Fibroblast of skin of scalp (primary cell): ENCODE measurements at places on chromosomes 7 and 10.

- DNase-seq, result no peak
Observed at GRCh38 chr7:83559887-83560286, 89.1 kb downstream of the SEMA3E start.

GRCh38 chr7:76220185-76221057 is 18.7 kb downstream of the SRRM3 start:
- DNase-seq, result peak; percentile 38

- peak; percentile 1 for DNase-seq
Observed at GRCh38 chr10:45160271-45160670, 155.1 kb downstream of the OR13A1 start.

DNA sequence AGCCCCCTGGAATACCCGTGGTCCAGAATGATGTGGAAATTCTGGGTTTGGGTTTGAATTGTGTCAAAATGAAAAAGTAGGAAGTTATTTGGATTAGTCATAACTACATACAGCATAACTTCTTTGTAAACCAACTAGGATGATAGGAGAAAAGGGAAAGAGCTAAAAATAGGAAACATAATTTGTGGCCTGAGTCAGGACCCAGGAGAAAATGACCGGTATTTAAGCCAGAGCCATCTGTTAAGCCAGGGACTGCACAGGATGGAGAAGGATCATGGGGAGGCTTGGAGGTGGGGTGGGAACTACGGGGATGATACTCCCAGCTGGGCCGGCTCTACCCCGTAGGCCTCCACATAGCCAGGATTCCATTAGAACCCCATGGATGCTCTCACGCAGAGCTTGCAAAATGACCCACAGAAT is 98.6 kb downstream of the MYOF start:
- peak; percentile 99 for DNase-seq

DNA sequence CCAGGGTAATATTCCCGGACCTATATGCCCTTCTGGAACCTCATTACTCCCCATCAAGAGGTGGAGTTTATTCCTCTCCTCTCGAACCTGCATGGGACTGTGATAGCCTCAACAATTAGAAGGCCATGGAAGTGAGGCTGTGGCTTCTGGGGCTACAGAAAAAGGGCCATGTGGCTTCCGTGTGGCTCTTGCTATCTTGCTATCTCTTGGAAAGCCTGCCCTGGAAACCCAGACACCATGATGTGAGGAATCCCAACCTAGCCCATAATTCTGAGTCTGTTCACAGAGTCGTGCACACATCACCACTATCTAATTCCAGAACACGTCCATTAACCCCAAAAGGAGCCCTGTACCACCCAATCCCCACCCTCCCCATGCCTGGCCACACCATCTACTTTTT is 20.8 kb upstream of the SH3PXD2A start:
- DNase-seq, result no peak

DNA sequence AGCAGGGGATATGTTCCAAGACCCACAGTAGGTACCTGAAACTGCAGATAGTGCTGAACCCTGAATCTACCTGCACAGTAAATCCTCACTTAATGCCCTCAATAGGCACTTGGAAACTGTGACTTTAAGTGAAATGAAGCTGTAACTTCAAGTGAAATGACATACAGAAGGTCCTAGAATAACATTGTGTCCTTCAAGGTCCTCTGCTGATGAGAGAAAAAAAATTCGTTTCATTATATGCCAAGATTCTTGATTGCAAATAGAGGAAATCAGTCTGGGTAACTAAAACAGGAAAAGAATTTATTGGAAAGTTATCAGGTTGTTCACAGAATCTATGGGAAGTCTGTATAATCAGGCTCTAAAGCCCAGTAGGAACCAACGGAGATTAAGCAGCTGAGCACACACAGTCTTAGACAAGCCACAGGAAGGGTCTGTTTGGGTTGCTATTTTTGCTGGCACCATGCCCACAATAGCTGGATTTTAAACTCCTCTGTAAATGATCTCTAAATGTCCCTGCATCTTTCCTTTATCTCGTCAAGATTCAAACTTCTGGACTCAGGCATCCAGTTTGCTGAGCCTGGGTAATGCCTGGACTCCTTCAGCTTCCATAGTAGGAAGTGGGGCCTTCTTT is 57.5 kb downstream of the EXOC4 start:
- peak; percentile 29 for DNase-seq

GRCh38 chr10:126407831-126408230 is 19.6 kb upstream of the ADAM12 start:
- no peak for DNase-seq

DNA sequence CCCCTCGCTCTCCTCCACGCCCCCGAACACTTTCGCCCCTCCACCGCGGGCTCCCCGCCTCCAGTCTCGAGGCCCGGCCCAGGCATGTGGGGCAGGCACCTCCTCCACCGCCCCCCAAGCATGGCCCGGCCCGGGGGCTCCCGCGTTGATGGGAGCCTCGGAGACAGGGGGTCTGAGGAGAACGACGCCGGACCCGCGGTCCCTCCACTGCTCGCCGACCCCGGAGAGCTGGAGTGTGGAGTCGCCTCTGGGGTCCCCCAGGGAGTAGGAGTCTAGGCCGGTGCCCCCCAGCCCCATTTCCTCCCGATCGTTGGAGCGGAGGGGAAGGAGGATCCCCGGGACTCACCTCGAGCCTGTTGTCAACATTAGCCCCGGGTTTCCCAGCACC is 206 bp downstream of the UPF2 start:
- peak; percentile 20 for DNase-seq

DNA sequence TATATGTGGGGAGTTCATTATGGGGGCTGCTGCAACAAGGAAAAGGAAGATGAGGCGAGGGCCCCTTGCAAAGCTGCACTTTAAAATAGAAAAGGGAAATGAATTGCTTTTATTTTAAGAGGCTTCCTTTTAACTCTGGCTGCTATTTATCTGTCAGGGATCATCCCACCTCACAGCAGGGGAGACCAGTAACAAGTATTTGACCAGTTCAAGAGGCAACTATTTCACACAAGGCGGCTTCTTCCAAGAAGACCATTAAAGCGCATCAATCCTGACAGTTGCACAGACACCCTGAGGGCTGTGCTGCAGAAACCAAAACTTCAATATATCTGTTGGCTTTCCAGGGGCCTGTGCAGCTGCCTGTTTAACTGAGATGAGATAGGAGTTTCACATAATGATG is 1009.2 kb downstream of the SORCS3 start:
- no peak for DNase-seq

GRCh38 chr10:103816431-103816830 is 38.9 kb downstream of the SH3PXD2A start:
- DNase-seq, result no peak

GRCh38 chr10:5163487-5163886 is 21.5 kb downstream of the AKR1C8 start:
- DNase-seq, result no peak

GRCh38 chr10:92747600-92747999 is 57.8 kb downstream of the HHEX start:
- no peak for DNase-seq

DNA sequence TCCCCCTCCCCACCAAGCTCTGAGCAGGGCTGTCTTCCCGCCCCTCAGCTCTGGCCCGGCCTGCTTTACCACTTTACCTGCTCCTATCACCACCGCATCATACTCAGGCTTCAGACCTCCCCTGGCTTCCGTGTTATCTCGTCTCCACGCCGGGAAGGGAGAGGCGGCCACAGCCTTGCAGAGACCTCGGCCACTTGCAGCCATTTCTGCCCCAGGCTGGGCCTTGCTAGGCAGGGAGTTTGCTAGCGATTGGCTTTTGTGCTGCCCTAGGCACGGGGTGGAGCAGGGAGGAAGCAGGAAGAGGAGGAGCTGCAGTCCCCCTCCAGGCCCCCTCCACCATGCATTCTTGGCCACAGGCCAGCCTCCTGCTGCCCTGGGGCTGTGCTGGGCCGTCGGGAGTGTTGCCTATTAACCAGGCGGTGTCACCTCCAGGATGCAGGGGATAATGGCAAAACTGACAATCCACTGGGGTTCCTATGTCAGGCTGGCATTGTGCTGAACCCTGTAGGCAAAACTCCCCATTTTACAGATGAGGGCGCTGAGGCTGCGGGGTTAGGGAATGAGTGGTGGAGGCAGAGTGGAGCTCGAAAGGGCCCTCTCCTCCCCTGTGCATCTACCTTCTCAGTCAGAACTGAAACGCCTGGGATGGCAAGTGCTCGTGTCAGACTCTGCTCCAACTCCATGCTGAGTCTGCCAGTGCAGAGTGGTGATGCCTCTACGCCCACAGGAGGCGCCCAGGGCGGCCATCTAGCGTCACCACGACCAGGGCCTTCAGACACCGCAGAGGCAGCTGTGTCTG is at the start of gene PYROXD2:
Gene PYROXD2 (minus strand): TSS at position 251 of the 799 bp plus-strand sequence. CDS start 47 bp downstream, at position 204.
- peak; percentile 97 for DNase-seq

GRCh38 chr7:95916573-95917297 is 144.4 kb downstream of the DYNC1I1 start:
- DNase-seq, result peak; percentile 68

DNA sequence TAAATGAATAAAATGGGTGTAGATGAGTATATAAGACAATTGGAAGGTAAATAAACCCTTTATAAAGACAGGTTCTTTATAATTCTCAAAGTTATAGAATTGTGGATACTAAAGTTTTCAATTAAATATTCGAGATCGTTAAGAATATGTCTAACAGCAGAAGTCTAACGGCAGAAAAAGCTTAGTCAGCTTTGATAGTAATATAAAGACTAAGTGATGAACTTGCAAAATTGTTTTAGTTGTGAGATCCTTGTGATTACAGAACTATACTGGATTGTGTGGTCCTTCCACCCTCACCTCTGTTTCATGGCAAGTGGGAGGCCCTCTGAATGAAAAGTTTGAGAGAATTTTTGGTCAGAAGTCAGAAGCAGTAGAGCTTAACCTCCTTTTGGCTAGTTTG is 2.3 kb downstream of the THNSL1 start:
- no peak for DNase-seq

GRCh38 chr7:112410092-112410491 is 40.2 kb upstream of the IFRD1 start:
- DNase-seq, result peak; percentile 50

GRCh38 chr7:100865938-100866728 is 1.1 kb upstream of the TRIP6 start:
- DNase-seq, result peak; percentile 40

DNA sequence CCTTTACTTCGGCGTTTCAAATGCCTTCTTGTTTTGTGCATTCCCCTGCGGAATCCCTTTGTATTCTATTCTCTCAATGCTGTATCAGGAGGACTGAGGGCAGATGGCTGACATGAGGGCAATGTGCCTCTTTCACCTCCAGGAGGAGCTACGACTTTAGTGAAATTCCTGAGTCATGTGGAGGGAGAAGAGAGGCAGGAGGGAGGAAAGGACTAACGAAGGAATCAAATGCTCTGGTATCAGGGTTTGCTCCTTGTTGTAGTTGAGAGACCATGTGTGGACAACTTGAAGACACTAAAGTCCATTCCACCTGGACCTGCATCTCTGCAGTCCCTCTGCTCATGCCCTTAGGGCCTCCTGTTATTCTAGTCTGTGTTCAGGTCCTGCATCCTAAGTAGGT is 40.2 kb upstream of the PRSS58 start:
- DNase-seq, result no peak

GRCh38 chr10:103668351-103669242 is 175.1 kb downstream of the NEURL1 start:
- peak; percentile 44 for DNase-seq

DNA sequence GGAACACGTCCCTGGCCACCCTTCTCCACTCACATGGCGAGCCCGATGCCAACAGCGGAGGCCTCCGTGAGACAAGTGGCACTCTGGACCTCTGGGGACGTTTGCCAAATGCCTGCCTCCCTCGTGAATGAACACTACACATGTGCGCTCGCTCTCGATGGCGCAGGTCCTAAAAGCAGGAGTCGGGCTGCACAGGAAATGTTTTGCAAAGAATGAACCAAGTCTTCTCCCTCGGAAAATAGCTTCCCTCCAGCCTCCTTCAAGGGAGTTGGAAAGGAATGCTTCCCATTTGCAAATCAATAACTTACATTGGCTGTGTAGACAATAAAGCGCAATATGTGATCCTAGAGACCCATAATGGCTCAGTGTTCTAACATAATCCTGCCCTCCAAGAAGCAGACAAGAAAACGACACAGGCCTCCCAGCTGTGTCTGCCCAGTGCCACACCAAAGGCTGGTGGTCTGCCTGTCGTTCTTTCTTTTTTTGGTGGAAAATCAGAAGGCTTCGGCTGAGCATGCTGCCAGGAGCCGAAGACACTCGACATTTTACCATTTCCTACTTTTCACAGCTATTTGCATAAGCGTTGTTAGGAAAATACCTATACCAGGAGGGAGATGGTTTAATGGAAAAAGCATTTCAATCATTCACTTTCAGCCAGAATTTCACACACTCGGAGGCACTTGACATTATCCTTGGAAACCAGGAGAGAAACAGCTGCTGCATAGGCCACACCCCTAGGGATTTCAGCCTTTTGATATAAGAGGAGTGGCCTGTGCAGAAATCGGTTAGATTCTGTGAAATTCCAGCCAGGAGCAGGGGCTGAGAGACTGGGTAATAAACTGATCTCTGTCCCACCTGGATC is 38.4 kb downstream of the ATXN7L1 start:
- DNase-seq, result no peak

DNA sequence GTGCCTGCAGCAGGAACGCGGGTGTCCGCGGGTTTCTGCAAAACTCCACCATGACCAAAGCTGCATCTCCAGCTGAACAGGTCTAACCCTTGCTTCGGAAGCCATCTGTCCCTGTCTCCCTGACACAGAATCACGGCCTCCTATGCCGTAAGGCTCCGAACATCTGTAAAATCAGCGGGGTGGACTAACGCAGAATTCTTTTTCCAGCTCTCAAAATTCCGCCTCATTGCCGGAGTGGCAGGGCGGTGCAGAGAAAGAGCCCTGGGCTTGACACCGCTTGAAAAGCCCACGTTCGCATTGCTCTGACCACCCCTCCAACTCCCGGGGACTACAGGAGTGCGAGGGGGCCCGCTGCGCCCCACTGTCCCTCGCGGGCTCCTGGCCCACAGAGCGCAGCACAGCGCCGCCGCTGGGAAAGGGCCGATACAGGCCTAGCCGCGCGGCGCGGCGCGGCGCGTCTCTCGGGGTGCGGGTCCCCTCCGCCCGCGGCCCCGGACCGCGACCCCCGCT is 409 bp downstream of the DNMBP start:
- DNase-seq, result peak; percentile 54

DNA sequence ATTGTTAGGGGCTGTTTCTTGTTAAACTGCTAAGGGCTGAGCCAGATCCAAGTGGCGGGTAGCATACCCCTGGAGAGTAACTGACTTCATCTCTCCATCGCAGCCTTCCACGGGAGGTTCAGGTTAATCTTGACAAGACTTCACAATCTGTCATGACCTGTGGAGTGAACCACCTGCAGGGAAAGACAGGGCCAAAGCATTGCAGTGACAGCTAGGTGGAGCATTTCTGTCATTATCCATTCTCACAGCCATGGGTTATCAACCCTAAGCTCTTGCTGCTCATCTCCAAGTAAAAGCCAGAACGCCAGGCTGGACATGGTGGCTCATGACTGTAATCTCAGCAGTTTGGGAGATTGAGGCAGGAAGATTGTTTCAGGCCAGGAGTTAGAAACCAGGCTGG is 17.2 kb downstream of the ABCC2 start:
- no peak for DNase-seq
